CD8-positive, alpha-beta T cell (primary cell): ENCODE measurements at places on chromosomes 12 and 14. TPM values are rescaled to one million over a fixed set of nuclear protein-coding genes. Genes with fewer than 3 reads are reported as not detected.

Gene IL22
- not detected for total RNA-seq

Gene ALX1
- total RNA-seq = not detected

DNA sequence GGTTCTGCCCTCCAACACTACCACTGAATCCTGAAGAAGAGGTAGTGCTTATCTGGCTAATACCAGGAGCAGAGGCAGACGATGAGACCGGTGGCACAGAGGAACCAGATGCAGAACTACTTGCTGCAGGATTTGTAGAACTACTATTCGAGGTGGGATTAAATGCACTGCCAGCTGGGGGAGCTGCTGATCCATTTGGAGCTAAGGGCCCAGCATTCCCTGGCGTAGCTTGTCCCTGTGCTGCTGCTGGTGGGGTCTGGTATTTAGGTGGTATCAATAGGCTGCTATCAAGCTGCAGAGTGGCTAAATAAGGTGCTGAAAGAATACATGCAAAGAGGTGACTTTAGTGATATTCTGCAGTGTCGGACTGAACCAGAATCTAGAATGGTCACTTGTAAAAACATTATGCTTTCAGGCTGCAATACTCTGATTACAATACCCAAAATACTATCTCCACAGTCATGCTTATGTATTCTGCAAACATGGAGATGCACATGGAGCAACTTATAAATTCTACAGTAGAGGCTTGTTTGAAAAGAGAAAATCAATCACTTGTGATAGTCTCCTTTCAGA is 294.2 kb downstream of the MED13L start:
- DNase-seq = no peak

GRCh38 chr12:106907411-106907810 is 48.3 kb upstream of the TMEM263 start:
- DNase-seq = no peak

DNA sequence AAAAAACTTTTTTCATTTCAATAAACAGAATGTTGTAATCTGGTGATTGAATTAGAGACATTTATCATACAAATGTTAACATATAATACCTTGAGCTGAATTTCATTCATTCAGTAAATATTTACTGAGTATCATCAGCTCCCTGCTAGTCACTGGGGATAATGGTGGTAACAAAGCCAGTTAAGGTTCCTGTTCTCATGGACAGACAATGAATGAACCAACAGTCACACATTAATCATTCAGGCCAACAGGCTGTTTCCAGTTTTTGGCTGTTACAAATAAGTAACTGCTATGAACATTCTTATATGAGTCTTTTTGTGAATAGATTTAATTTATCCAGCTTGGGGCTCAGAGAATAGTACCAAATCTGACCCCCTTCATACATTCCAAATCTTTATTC is 13.5 kb downstream of the EXD2 start:
- DNase-seq = no peak

GRCh38 chr12:32558903-32559302 is 120.2 kb upstream of the DNM1L start:
- no peak for DNase-seq

DNA sequence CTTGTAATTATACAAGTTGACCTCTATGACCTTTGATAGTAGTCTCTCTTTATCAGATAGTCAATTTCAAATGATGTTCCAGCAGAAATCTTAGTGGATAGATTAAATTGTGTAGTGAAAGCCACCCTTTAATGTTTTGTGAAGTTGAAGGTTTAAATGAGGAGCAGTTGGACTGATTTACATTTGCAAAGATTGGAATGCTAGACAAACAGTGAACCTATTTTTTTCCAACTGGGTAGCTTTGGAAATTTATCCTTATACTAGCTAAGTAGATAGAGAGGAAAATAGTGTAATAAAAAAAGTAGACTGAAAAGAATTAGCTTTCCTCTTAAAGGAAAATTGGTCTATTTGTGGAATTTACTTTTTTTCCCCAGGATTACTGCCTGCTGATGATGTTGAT is 53.7 kb downstream of the LMO3 start:
- DNase-seq = no peak

GRCh38 chr12:66004922-66005703 is 125.4 kb downstream of the LLPH start:
- DNase-seq = no peak
